ENCODE measurements at places on chromosomes 2 and 18.

DNA sequence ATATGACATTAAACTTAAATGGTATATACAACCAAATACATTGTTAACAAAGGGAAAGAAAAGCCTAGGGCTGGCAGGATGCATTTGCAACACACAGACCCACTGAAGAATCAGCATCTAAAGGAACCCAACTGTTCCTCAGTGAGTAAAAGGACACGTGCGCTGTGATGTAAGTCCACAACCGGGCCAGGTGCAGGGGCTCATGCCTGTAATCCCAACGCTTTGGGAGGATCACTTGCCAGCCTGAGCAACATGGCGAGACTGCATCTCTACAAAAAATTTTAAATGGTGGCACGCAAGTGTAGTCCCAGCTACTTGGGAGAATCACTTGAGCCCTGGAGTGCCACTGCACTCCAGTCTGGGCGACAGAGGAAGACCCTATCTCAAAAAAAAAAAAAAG, 3.9 kb downstream of the DTNB start:
- no peak for DNase-seq

GRCh38 chr2:240998706-240998994, 232 bp downstream of the SNED1 start:
- no peak for DNase-seq

- no peak for DNase-seq
These were observed 15.2 kb downstream of the SMAD2 start for GRCh38 chr18:47915229-47915628.

GRCh38 chr2:140472676-140473075, 1658.1 kb downstream of the LRP1B start:
- DNase-seq: no peak

Measured in femur (tissue), 1 donor.